ENCODE measurements at places on chromosomes 11 and 22.

- DNase-seq, result no peak
Observed at GRCh38 chr11:60629399-60629798, 70.0 kb upstream of the MS4A8 start.

DNA sequence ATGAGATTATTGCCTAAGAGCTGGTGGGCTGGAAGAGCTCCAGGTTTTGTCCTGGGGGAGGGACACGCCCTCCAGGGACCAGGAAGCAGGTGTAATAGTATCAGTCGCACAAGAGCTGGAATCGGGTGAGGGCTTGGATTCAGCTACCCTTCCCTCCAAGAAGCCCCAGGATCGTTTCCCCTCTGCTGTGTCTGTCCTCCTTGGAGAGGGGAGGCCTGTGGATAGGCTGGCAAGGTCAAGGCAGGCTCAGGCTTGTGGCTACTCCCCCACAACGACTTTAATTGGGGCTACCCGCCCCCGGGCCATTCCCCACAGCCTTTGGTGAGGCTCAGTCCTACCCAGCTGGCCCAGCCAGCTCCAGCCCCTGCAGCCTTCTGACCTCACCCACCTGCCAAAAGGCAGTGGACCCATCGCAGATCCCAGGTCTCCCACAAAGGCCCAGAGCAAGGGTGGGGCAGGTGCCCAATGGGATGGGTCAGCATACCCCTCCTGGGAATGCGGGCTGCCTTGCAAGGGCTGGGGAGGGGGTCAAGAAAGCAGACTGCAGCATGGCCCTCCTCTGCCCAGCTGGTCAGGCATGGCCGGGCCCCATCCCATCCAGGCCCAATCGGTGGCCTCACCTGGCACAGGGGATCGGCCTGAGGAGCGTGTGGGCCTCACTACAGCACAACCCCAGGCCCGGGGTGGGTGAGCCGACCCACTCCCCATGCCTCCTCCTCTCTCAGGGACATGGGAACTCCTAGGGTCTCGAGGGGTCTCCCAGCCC, 1.0 kb downstream of the CTSD start:
- DNase-seq, result no peak

DNA sequence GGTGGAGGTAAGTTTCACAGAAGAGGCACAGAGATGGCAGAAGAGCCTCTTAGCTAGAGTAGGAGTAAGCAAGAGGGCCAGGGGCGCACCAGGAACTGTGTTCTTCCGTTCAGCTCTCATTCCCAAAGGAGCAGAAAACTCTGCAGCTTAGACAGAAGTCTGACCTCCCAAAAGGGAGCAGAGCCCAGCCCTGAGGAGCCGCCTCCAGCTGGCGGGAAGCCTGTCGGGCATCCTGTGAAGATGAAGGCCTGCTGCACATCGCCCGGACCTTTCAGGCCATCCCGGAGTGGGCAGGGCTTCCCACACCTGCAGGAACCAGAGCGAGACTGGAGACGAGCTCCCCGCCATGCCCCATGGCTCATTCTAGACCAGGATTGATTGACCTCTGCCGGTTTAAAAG, 1102.8 kb downstream of the BRD1 start:
- DNase-seq, result no peak

DNA sequence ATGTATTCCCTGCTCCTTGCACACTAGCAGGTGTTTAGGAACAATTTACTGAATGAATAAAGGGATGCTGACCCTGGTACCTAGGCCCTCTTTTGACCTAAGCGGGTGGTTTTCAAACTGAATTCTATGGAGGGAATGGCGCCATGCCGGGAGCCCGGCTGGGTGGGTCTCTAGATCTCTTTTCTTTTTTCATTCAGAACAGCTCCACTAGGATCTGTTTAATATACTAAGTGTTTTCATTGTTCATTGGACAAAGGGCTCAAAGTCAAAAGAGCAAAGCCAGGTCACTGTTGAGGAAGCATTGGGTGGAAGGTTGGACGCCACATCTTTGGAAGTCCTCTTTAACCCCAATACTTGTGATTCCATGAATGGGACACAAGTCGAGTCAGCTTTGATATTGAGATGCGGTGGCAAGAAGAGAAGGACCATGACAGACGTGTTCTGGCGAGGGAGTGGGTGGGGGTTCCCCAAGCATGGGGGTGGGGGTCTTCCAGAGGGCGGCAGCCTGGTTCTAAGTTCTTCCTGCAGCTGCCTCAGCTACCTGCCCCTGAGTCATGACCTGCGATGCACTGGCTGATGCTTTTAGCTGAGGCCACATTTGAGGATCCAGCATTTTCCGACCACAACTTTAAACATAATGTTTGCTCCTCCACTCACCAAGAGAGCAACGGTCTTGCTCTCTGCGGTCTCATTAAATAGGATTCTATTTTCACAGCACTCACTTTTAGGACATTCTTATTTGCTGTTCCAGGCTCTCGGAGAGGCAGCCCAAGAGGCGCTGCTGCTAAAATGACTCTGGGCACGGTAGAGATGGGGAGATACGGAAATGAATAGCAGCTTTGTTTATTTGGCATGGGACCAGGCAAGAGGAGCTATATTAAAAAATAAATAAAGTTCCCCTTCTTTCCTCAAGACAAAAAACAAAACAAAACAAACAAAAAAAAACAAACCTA, 100.6 kb downstream of the FBXO7 start:
- no peak for DNase-seq

DNA sequence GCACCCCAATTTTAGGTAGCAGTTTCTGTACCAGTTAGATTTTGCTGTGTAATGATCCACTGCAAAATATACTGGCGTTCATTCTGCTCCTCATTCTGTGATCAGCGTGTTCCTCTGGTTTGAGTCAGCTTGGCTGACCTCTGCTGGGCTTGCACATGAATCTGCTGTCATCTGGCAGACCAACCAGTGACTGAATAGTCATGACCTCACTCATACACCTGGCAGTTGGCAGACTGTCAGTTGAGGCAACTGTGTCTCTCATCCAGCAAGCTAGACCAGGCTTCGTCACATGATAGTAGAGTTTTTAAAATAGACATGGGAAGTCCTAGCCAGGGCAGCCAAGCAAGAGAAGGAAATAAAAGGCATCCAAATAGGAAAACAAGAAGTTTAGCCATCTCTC, 316.3 kb upstream of the LARGE1 start:
- no peak for DNase-seq

DNA sequence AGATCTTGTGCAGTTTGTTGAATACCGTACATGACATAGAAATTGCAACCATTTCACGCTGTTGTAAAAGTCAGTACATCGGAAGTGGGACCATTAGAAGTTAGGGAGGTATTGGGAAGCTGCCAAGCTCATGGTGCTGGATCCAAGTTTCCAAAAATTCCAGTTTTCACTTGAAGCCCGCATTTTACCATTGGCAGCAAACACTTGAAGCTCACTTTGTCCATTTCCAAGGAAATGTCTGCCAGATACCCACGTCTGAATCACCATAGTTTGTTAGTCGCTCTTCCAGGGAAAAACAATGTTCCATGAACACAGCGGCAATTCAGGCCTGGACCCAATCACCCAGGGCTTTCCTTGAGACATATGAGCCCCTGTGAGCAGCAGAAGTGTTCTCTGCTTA, 22.6 kb upstream of the PARVB start:
- no peak for DNase-seq
